Coronary artery (tissue), 2 donors: ENCODE measurements at places on chromosomes 7 and 10.

DNA sequence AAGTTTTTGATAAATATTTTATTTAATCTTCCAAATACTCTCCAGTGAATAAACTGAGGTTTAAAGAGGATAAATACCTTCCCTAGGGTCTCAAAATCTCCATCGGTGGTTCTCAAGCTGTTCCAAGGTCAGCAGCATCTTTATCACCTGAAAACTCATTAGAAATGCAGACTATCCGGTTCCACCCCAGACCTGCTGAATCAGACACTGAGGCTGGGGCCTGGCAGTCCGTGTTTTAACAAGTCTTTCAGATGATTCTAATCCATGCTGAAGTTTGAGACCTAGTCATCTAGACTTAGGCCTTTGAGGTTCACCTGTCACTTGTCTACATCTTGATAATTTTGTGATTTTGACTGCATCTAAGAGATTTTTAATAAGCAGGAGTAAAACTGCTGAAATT is 37.5 kb downstream of the PLEKHA8 start:
- DNase-seq, result no peak

- no peak for DNase-seq
These were observed 4.8 kb upstream of the MKLN1 start for GRCh38 chr7:131322861-131323260.

DNA sequence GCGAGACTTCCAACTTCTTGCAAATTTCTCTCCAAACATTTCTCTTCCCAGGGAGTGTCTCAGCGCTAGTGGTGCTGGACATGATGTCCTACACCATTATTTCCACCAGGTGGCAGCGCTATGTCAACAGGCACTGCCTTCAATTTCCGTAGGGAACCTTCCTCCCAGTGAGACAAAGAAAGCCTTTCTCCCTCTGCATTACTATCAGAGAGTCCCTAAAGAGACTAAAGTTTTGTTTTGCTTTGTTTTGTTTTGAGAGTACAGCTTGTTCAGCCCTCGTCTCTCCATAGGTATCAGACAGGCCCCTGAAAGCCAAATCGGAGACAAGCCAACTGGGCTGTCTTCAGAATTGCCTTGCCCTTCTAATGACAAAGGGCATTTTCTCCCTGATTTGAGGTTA is 44.2 kb upstream of the GGCT start:
- no peak for DNase-seq

DNA sequence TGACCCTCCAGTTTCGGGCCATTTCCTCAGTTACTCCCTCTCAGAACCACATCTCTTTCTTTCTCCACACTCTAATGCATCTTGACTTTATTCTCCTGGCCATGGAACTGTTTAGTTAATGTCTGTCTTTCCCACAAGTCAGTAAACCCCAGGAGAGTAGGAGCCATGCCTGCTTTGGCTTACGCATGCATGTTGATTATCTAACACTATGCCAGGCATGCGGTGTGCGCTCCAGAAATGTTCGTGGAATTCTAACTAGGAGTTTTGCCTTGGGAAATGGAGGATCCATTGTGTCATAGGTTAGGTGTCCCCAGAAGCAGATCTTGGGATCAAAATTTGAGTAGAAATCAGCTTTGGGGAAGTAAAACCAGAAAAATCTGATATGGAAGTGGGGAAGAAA is 308.9 kb downstream of the GRID1 start:
- DNase-seq, result peak; percentile 21

DNA sequence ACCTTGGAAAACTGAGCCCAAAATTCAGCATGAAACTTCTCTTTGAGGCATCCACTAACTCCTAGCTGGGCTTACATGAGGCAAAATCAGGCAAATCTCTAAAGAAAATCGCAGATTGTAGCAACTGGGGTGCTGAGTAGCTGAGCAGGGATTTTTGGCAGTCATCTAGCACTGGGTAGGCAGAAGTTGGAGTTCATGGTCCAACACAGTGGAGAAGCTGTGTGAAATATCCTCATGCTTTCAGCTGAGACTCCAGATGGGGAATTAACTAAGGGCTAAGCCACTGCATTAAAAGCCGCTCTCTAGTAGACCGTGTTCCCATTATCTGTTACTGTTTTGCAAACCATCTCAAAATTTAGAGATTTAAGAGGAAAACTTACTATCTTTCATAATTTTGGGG is 240.1 kb upstream of the PHYHIPL start:
- DNase-seq, result no peak

DNA sequence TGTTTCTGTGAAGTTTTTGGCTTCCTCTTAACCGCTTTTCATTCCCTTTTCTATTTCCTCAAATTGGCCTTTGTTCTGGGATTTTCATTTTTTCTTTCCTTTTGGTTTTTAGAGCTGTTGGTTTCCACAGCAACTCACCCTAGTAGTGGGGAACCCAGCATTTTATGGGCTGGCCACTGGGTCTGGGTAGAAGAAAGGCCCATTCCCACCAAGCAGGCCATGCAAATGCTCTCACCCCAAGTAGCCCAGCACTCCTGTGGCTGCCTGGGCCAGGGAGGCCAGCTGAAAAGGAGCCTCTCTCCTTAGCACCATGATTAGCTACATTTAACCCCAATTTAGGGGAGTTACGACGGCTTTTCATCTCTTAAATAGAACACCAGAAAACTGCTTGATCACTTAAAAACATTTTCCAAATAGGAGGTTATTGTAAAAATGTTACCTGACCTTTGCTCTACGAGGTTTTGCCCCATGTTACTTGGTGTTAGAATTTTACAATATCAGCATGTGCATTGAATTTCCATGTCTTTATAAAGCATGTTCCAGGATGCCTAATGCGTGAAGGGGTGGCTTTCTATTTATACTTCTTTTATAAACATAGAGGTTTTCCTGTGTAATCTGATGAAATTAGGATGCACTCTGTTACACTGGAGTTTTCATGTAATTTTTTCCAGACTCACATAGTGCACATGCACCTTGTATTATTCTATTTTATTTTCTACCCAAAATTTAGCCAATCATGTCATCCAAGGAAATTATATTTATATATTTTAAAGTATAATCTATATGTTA is 75.4 kb downstream of the FAM171A1 start:
- DNase-seq, result no peak

- no peak for DNase-seq
These were observed 27.0 kb downstream of the WBP1L start for GRCh38 chr10:102770792-102771191.
